Spleen (tissue), 13 donors: ENCODE measurements at places on chromosomes 12 and 14.
A peak's percentile ranks its signal among the peaks of the same experiment; 100 is the strongest.

GRCh38 chr14:84622357-84622756 lies 907.6 kb upstream of the FLRT2 start:
- DNase-seq = no peak

DNA sequence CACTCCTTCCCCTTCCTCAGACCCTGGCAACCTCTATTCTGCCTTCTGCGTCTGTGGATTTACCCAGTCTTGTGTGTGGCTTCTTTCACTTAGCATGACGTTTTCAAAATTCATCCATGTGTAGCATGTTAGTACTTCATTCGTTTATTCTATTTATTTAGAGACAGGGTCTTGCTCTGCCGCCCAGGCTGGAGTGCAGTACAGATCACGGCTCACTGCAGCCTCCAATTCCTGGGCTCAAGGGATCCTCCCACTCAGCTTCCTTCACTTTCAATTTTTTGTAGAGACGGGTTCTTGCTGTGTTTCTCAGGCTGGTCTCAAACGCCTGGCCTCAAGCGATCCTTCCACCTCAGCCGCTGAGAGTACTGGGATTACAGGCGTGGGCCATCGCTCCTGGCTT lies 37.0 kb downstream of the B4GALNT3 start:
- DNase-seq = no peak

- no peak for DNase-seq
Observed at GRCh38 chr14:55540847-55541773, 38.9 kb upstream of the KTN1 start.

DNA sequence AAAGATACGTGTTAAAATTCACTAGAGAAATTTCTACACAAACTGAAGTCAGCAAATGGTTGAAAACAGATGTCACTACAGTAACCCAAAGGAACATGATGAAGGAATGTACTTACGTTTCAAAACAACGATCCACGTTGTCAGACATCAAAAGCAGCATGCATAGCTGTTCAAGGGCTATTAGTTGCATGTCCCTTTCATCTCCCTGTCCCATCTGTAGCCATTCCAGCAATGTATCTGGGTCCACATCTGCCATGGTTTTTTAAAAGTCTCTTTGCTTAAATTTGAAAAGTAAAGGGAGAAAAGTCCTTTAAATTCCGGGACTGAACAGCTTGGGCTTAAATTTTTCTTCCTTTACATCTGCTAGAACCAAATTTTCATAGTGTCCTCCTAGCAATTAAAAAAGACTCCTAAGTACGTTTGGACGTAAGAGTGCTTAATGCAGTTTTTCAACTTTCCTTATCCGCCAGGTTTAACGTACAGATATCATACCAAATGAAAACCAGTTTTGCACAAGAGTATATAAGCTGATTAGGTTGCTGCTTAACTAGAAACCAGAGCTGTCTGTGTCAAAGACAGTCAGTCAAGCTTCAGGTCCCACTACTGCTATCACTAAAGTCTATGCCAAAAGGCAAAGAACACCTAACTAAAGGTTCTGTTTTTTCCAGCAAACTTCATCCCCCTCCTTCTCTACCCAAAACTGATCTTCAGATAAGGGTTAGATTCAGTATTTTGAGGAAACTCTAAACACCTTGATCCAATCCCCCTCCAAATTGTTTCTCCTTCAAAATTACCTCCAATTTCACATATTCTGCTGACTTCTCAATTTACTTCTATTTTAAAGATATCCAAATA lies 1.7 kb downstream of the HECTD1 start:
- DNase-seq = no peak

- peak; percentile 5 for DNase-seq
Observed at GRCh38 chr14:23110579-23111365, 6.0 kb upstream of the CIROP start.

DNA sequence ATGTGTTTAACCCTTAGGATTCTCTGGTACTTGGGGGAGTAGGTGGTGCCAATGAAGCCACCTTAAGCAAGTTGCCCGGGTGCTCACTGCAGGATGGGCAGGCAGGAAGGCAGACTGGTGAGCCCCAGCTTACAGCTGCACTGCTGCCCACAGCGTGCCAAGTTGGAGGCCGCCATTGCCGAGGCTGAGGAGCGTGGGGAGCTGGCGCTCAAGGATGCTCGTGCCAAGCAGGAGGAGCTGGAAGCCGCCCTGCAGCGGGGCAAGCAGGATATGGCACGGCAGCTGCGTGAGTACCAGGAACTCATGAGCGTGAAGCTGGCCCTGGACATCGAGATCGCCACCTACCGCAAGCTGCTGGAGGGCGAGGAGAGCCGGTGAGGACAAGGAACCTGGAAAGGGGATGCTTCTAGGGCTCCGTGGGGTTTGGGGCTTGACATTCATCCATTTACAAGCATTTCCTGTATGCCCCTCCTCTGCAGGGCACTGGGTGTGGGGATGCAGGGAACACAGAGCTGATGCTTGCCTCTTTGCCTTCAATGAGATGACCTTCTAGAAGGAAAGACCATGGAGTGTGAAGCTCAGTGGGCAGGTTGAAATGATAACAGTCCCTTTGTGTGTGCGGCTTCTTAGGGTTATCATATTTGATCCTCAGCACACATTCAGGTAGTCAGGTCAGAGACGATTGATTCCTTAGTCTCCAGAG lies 12.4 kb downstream of the KRT7 start:
- DNase-seq = no peak

GRCh38 chr14:65555358-65555757 lies 142.8 kb downstream of the FUT8 start:
- DNase-seq = no peak

GRCh38 chr14:26180221-26180620 lies 417.6 kb downstream of the NOVA1 start:
- no peak for DNase-seq

- peak; percentile 82 for DNase-seq
Observed at GRCh38 chr14:69879175-69880043, at the start of gene SMOC1. Gene SMOC1, plus strand, starts transcription at chr14:69879416. Its CDS starts 263 bp downstream, at chr14:69879679.

DNA sequence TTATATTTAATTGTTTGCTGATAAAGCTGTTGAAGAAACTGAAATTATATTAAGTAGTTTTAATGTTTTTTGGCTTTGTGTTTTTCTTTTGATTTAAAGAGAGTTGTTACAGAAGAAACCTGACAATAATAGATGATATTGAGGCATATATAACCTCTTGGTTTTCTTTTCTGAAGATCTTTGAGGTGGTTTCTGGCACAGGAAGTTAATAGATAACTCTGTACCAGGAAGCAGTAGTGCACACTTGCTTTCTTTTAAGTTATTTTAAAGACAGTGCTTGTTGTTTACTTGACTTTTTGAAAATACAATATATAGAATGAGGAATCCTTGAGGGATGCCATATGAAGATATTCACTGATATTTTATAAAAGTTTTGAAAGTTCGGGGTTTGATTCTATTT lies 209.0 kb upstream of the FBXO33 start:
- no peak for DNase-seq

DNA sequence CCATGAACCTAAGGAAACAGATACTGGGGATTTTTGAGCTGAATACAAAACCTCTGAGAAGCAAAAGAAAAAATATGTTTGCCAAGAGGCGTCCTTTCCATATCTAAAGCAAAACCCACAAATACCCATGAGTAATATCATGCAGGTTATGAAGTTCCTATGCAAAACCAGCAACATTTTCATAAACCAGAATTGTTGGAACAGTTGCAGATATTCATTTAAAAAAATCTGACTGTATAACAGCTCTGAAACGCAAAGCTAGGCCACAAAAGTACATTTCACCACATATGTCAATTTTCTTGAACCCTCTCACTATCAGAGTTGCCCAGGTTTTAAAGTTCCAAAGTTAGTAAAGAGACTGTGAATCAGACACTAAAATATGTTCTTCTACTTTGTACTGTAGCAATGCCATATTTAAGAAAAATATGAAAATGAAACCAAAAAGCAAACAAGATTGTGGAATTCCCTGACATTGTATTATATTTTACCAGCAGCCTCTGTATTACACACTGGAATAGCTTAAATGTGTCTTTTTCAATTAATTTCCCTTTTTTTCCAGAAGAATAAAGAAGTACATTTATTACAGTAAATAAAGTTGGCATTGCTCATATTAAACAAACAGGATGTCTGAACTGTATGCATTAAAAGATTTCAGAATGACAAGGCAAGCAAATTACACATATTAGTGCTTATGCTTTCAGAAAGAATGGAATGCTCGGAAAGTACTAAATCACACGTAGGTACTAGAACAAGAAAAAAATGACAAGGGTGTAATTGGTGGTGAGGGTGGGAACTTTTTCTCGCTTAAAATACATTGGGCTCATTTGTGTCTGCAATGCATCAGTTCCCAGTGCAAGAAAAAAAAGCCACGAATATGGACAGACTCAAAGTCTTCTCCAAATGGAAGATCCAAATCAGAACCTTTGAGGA lies 33.6 kb upstream of the HIF1A start:
- no peak for DNase-seq
